ENCODE measurements at places on chromosomes 3 and 15.

DNA sequence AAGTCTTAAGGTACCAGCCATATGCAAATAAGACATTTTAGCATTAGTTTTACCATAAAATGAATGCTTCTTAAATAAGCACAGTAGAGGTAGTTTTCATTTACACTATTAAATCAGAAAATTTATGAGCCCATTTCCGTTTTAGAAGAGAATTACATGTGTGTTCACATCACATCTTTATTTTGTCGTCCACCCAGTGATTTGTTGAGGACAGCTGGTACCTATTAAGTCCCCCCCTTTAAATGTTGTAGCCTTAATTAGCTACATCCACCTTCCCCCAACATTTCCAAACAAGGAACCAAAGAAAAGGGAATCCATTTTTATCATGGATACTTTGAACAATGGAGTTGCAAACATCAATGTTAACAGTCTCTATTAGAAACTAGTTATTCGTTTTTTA lies 6.8 kb downstream of the IL17RD start:
- no peak for DNase-seq

DNA sequence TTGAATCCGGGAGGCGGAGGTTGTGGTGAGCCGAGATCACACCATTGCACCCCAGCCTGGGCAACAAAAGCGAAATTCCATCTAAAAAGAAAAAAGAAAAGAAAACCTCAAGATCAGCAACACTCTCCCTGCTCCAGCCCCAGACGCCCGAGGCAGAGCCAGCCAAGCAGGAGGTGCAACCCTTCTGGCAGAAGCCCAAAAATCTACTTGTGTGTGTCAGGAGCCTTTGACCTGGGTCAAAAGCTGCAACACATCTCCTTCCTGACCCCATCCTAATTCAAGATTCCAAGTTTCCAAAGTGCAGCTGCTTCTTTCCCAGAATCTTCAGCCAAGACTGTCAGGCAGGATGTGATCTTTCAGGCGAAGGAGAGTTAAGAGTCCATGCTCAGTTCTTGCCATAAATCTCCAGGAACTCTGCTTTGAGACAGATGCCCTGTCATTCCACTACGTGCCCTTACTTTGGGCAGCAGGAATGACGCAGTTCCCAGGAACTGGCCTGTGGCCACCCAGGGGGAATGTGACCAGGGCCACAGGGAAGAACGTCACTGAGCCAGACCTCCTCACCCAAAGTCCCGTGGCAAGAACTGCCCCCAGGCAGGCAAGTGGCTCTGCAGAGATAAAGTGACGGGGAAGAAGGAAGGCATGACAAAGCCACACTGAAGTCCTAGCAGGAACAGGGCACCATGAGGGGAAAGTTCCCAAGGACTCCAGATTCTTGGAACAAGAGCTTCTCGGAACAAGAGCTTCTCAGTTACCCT lies 39.4 kb downstream of the SH3BP5 start:
- no peak for DNase-seq

DNA sequence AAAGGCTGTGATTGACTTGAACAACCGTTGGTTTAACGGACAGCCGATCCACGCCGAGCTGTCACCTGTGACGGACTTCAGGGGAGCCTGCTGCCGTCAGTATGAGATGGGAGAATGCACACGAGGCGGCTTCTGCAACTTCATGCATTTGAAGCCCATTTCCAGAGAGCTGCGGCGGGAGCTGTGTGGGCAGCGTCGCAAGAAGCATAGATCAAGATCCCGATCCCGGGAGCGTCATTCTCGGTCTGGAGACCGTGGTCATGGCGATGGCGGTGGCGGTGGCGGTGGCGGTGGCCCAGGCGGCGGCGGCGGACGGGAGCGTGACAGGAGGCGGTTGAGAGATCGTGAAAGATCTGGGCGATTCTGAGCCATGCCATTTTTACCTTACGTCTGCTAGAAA lies 7.8 kb upstream of the NANOGP8 start:
- no peak for DNase-seq

- DNase-seq: no peak
These were observed 3.6 kb upstream of the STARD5 start for GRCh38 chr15:81327516-81327915.

- DNase-seq: no peak
These were observed 539.7 kb upstream of the IL12A start for GRCh38 chr3:159448902-159449301.

- DNase-seq: no peak
These were observed 8.5 kb downstream of the MAP6D1 start for GRCh38 chr3:183816681-183817510.

GRCh38 chr3:148901987-148902791 lies 37.1 kb downstream of the CPA3 start:
- DNase-seq: no peak

- DNase-seq: no peak
These were observed 275.5 kb downstream of the MECOM start for GRCh38 chr3:169387751-169388696.

GRCh38 chr3:133849346-133849745 lies 43.7 kb downstream of the SRPRB start:
- no peak for DNase-seq

GRCh38 chr3:34261001-34261385 lies 462.6 kb downstream of the PDCD6IP start:
- no peak for DNase-seq

DNA sequence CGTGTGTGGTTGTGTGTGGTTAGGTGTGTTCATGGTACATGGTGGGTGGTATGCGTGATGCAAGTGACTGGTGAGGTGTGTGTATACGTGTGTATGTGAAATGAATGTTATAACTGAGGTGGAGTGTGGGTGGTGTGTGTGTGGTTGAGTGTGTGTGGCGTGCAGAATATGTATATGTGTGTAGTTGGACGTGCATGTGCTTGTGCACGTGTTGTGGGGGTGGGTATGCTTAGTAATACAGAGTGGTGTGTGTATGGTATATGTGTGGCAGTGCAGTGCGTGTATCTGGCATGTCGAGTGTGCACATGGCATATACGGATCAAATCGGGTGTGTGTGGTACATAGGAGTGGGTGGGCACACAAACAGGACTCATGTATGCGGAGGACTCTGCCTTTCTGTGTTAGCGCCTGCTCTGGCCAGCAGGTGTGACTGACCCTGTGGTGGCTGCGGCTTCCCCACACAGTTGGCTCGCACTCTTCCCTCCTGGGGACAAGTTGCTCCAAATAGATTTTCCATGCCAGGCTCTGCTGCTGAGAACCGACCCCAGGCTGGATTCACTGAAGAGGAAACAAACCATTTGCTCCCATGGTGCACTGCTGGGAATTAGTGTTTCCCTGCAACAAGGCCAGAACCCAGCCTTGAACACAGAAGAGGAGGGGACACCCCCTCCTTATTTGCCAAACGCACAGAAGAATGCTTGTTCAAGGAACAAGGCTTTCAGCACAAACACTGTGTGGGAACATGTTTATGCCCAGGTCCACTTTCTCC lies 1.2 kb upstream of the C3orf70 start:
- DNase-seq: no peak

GRCh38 chr3:152445212-152445611 lies 176.5 kb downstream of the MBNL1 start:
- DNase-seq: no peak

Measured in HL-60 (cell line).